ENCODE measurements at places on chromosomes 1 and 21.

DNA sequence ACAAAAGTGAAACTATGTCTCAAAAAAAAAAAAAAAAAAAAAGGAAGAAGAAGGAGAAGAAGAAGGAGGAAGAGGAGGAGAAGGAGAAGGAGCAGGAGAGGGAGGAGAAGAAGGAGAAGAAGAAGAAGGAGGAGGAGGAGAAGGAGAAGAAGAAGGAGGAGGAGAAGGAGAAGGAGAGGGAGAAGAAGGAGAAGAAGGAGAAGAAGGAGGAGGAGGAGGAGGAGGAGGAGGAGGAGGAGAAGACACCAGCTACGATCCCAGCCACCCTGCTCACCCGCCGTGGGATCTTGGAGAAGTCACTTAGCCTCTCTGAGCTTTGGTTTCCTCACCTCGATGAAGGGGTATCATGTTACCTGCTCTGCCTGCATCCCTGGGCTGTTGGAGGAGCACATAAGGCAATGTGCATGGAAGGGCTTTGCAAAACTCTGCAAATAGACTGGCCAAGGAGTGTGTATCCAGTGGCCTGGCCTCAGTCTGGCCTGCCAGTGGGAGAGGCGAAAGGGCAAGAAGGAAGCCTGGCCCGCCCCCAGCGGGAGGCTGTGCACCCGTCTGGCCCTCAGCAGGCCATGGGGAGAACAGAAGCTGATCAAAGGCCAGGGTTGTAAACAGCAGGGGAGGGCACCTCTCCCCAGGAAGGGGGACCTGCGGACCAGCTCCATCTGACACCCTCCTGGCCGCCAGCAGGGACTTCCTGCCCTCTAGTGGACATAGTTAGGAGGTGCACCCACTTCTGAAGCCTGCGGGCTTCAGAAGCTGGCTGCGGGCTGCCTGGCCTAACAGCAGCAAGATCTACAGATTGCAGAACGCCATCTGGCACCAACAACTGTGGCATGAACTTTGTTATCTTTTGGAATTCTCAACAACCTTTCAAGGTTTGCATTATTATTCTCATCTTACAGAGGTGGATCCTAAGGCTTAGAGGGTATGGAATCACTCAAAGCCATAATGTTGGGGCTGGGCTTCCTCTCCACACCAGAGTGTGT, 19.2 kb upstream of the CDK18 start:
- DNase-seq = peak; percentile 35

DNA sequence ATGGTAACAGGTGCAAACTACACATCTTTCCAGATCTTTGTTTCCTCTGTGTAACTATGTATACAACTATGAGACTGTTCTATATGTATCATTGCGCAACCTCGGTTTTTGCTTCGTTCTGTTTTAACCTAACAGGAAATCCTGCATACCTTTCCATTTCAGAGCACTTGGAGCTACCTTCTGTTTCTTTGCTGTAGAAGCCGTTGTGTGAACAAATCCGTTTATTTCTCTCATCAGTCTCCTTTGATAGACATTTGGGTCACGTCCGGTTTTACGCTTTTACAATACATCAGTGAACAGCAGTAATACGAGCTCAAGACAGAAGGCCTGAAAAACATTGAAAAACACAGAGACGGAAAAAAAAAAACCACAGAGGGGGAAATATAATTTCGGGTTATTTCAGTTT, 10.5 kb downstream of the ATP5IF1 start:
- DNase-seq = no peak

GRCh38 chr1:193513032-193513431, 326.6 kb upstream of the B3GALT2 start:
- DNase-seq = no peak

- DNase-seq = no peak
Measured at GRCh38 chr1:23774174-23774880, 3.9 kb upstream of the PITHD1 start.

- no peak for DNase-seq
Measured at GRCh38 chr1:35860696-35861095, 22.3 kb upstream of the AGO1 start.

- no peak for DNase-seq
Measured at GRCh38 chr1:41735631-41736260, 183.0 kb downstream of the HIVEP3 start.

- DNase-seq = no peak
Measured at GRCh38 chr1:108038653-108039236, 73.8 kb upstream of the VAV3 start.

DNA sequence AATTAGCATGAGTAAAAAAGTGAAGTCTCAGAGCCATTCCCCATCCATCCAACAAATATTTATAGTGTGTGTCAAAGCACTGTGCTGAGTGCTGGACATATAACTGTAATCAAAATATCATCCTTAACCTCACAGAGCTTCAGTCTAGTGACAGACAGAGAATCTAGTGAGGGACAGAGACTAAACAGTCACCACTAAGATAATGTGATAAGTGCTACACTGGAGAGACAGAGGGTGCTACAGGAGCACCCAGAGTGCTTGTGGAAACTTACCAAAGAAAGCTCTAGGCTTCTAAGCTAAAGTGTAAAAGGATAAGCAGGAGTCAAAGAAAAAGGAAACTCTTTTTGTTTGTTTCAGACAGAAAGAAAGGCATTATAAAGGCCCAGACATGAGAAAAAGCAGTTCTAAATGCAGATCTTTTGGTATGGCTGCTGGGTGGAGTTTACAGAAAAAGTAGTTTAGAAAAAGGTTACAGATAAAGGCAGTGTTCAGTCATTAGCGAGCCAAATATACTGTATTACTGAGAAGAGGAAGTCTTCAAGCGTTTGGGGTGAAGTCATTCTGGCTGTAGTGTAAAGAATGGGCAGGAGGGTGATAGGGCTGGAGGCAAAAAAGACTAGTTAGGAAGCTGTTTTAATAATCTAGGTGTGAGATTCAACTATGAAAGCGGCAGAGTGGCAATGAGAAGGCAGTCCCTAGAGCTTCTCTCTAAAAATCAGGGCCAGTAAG, 83.8 kb downstream of the SCMH1 start:
- no peak for DNase-seq

DNA sequence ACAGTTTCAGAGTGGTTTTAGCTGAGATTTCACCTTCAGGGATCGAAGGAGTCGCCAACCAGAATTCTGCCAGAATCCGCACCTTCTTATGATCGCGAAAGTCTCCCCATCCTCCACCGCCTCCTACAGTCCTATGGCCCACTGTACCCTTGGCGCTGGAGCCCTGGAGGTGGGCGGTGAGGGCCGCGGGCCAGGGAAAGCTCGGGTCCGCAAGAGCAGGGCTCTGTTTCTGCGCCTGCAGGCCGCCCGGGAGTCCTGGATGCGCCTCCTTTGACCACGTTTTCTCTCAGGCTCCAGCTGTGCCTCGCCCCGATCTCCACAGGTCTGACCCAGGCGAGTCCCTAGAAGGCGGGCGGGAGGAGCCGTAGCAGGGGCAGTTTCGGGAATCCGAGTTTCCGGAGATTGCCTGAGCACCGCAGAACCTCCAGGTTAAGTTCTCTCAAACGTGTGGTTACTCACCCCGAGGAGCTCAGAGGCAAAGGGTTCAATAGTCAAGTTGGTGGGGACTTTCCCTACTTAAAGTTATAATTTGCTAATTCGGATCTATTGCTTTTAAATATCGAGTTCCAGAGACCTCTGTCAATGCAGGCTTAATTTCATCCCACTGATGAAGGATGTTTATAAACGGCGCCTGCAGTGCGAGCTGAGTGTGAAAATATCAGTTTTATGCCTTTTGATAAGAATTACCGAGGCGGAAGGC, 3.2 kb upstream of the LHX8 start:
- no peak for DNase-seq

- DNase-seq = no peak
Measured at GRCh38 chr1:7389201-7389905, 381.7 kb upstream of the VAMP3 start.

GRCh38 chr1:13583595-13583965, at the start of gene PDPN:
TSS of gene PDPN (plus strand) at chr1:13583832. CDS start at chr1:13584034, 202 bp downstream.
- no peak for DNase-seq

DNA sequence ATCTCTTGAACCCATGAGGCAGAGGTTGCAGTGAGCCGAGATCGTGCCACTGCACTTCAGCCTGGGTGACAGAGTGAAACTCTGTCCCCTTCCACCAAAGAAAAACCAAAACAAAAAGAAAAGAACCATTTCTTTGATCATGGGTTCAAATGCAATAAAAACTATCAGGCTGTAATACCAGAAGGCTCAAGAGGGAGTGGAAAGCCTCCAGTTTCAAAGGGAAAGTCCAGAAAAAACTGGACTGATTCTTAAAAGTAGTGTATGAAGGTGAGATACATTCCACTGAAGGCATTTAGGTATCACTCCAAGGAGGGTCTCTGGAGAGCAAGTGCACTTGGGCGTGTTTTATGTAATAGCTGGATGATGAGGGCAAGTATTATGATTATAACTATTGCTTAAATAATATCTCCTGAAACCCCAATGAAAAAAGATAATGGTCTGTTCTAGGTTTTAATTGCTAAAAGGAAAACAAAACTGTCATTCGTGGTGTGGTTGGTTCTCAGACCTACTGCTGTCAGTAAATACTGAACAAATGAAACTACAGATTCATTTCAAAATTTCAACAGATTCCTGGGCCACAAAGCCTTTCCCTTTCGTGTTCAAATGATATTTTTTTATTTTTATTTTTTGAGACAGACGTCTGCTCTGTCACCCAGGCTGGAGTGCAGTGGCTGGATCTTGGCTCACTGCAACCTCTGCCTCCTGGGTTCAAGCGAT, 6.0 kb upstream of the CAMTA1 start:
- DNase-seq = no peak

DNA sequence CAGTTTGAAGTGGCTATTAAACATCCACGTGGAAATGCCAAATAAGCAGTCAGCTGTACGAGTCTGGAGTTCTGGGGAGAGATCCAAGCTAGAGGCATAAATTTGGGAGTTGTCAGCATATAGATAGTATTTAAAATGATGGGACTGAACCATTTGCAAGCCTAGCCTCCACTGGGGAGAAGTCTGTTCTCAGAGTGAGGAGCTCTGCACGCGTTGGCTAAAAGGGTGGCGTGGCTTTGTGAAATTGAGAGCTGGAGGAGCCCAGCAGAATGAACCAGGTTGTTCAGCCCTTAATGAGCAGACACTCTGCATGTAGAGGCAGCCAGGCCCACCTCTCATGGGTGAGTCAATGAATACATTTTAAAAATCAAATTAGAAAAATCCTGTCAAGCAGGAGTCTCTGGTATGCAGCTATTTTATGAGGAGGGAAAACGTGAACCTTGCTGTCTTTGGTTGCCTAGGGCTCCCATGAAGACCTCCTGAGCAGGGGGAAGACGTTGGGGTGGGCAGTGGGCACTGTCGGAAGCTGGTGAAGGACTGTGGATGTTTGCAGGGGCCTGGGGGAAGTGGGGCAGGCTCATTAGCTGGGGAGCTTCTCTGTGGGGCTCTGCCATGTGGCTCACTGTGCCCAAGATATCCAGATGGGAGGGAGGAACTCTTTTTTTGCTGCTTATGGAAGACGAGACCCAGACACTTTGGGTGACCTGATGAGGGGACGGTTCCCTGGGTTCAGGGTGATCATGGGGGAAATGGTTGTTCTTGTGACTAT, 18.8 kb downstream of the TMCC2 start:
- DNase-seq = no peak

Measured in astrocyte of the cerebellum (primary cell).